ENCODE measurements at places on chromosomes 11 and 22. TPM values are rescaled to one million over a fixed set of nuclear protein-coding genes. Genes with fewer than 3 reads are reported as not detected.

PIWIL4 gene
- not detected for total RNA-seq

OR10A2 gene
- not detected for total RNA-seq

C11orf68 gene
- total RNA-seq, result 14.2 TPM

ENTHD1 gene
- total RNA-seq, result not detected

NLRP6 gene
- total RNA-seq, result not detected

BAIAP2L2 gene
- total RNA-seq, result 0.55 TPM

HPX gene
- not detected for total RNA-seq

FOLH1 gene
- total RNA-seq, result not detected

SLC15A3 gene
- 0.55 TPM for total RNA-seq

KDM4D gene
- 2.7 TPM for total RNA-seq

PKP3 gene
- 1.1 TPM for total RNA-seq

BARX2 gene
- total RNA-seq, result not detected

ACO2 gene
- total RNA-seq, result 184 TPM

C11orf42 gene
- not detected for total RNA-seq

PLAAT3 gene
- 19.6 TPM for total RNA-seq

DNA sequence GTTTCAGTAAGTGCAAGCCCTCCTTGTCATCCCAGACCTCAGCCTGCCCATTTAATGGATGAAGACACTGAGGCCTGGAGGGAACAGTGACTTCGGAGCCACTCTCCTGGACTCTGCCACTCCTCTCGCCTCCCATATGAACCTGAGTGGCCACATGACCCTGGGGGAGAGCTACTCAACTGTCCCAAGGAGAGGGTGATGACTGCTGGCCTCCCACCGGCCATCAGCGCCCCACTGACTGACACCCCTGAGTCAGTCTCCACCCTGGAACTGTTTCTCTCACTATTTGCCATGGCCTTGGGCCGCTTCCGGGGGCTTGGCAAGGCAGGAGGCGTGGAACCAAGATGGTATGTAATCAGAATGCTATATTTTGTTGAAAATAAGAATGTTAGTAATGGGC, 17.1 kb downstream of the LRP5 start:
- DNase-seq, result no peak

DNA sequence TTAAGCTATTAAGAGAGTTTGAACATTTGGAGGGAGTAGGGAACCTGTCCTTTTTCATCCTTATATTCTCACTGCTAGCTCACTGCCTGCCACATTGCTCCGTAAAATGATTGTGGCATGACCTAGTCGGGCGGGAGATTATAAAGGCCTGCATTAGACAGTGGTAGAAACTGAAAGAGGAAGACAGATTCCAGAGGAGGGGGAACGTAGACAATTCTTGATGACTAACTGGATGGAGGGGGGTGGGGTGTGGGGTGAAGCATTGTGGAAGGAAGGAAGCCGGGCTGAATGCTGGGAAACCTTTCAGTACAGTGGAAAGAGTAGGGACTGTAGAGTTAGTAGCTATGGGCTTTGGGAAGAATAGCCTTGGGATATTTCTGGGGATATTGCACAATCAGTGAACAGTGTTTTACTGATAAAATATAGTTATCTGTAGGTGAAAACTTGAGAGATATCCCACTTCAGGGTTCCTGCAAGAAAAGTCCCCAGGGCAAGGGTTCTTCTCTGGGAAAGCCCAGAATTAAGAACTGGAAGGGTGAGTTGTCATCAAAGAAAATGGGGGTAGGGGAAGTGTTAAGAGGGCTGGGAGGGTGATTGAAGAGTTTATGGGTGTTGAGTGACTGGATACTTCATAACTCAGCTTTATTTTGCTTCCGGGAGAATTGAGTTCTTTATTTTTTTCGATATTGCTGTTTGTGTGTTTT, 2.1 kb downstream of the MED15 start:
- DNase-seq, result no peak

GRCh38 chr11:57778318-57779037, 16.9 kb downstream of the CTNND1 start:
- DNase-seq, result peak; percentile 79

- DNase-seq, result no peak
These were observed 6.0 kb upstream of the MS4A4A start for GRCh38 chr11:60274416-60274815.

DNA sequence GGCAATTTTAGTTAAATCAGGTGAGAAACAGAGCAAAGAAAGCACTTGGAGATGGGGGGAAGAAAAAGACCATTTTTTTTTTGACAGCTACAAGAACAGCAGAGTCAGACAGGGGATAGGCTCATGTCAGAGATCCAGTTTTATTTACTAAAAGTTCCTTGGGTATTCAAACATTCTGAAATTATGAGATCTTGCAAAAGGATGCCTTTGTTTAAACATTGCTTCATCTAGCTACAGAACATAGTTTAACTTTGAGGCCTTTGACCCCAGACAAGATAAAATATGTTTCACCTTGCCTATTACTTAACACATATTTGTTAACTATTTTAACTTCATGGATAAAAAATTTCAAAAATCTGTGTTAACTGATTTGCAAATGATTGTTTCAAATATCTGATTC, 6.4 kb downstream of the GLYATL1 start:
- DNase-seq, result no peak

DNA sequence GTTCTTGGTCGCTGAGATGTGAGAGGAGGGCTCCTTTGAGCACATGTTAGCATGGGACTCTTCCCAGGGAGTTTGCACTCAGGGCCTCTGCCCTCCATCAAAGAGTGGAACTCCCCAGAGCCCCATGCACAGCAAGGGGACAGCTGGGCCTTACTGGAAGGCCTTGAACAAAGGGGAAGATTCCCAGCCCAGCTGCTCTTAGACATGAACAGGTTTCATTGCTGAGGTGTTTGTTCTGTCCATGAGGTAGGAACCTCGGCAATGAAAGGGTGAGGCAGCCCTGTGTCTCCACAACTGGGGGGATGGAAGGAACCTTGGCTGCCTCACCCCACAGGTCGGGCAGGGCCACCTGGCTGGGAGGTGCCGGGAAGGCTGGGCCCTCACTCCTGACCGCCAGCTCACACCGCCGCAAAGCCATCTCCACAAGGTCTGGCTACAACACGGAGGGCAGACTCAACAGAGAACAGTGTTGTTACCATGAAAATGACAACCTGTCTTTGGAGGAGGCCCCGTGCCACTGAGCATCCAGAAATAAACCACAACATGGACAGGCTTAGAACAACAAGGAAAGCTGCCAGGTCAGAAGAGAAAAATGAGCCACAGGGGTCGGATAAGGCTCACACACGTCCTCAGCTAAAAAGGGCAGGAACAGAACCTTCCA, 3.2 kb downstream of the DERL3 start:
- peak; percentile 68 for DNase-seq

GRCh38 chr22:38423512-38424503, 31.2 kb downstream of the KCNJ4 start:
- no peak for DNase-seq

DNA sequence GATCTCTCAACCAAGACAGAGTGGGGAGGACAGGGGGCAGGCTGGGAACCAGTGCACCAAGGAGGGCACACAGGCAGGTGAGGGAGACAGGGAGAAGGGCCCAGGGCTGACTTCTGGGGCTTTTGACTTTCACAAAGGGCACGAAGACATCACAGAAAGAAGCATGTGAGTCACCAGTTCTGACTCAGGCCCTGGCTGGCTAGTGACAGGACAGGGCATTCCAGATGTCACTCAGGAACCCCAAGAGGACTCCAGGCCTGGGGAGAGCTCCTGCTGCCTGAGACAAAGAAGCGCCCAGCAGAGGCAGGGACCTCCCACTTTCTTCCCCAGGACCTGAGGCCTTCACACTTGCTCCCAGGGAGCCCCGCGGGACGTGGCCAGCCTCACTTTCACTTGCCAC, 497.2 kb downstream of the BUD13 start:
- no peak for DNase-seq

- no peak for DNase-seq
These were observed 72.6 kb downstream of the NCAPD3 start for GRCh38 chr11:134151083-134151747.

DNA sequence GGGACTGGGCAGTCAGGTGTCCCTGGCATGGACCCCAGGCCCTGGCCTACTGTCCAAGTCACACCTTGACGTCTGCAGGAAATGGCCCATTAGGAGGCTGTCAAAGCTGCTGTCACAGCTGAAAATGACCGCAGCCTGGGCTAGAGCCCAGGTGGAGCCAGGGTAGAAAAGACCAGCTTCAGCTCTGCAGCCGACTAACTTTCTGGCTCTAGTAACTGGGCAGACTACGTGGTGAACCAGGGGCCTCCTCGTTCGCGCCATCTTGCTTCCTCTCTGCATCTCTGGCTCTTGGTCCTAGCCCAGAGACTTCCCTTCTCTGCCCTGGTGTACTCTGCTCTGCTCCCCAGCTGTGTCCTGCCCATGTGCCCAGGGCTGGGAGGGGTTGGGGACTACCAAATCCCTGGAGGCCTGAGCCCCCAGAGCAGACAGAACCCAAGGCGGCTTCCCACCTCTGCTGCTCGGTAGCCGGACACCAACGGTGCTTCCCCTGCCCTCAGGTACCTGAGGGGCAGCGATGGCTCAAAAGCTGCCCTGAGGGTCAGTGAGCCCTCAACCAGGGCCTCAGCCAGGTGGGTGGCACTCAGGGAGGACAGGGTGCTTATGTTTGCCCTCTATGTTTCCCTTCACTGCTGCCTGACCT, 19.7 kb downstream of the SART1 start:
- peak; percentile 55 for DNase-seq

- no peak for DNase-seq
These were observed 151.7 kb downstream of the SWAP70 start for GRCh38 chr11:9815486-9816136.

GRCh38 chr11:125978181-125978716, 32.4 kb downstream of the VSIG10L2 start:
- no peak for DNase-seq

DNA sequence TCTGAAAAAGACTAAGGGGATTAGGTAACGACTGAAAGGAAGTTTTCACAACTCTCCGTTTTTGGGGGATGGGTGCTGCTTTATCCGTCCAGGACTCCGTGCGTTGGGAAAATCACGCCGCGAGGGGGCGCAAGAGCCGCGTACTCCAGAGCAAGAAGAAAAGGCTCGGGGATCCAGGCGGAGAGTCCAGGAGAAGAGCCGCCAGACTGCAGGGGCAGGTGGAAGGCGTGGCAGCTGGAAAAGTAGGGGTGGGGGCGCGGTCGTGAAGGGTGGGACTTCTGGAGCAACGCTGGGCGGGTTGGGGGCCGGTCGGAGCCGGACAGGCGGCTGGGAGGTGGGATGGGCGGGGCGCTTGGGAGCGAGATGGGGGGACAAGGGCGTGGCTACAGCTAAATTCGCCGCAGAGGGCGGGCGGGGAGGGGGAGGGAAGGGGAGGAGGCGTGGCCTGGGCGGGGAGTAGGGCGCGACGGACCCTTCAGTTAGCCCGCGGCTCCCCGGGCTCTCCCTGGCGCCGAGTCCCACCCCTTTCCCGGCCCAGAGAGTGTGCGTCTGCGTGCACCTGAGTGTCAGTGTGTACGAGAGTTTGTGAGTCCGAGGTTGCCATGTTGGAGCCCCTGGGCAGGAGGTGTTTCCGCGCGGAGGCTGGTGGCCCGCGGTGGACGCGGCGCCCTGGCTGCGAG, 613 bp upstream of the ARHGEF17 start:
- DNase-seq, result peak; percentile 88

DNA sequence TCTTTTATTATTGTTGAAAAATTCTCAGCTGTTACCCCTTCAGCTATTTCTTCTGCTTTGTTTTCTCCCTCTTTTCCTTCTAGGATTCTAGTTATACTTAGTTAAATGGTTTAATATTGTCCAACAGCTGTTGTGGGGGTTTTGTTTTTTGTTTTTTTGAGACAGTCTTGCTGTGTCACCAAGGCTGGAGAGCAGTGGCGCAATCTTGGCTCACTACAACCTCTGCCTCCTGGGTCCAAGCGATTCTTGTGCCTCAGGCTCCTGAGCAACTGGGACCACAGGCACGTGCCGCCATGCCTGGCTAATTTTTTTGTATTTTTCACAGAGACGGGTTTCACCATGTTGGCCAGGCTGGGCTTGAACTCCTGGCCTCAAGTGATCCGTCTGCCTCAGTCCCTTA, 12.7 kb downstream of the SDHAF2 start:
- no peak for DNase-seq
